GM20000 (cell line): ENCODE measurements at places on chromosomes 13 and 19.
A peak's percentile ranks its signal among the peaks of the same experiment; 100 is the strongest.

DNA sequence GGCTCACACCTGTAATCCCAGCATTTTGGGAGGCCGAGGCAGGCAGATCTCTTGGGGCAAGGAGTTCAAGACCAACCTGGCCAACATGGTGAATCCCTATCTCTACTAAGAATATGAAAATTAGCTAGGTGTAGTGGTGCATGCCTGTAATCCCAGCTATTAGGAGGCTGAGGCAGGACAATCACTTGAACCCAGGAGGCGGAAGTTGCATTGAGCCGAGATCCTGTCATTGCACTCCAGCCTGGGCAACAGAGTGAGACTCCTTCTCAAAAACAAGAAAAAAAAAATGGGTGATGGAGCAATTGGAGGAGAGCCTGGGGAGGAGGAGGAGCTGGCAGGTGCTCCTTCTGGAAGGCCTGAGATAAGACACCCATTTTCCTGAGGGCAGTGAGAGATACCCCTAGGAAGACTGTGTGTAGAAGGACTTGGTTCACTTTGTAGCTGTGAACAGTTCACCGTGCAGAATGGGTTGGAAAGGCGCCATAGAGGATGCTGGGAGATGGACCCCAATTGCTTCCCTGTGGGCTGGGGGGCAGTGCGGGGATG lies 8.7 kb upstream of the CARM1 start:
- no peak for DNase-seq

GRCh38 chr13:42280537-42280936 lies 8.6 kb downstream of the AKAP11 start:
- DNase-seq = no peak

DNA sequence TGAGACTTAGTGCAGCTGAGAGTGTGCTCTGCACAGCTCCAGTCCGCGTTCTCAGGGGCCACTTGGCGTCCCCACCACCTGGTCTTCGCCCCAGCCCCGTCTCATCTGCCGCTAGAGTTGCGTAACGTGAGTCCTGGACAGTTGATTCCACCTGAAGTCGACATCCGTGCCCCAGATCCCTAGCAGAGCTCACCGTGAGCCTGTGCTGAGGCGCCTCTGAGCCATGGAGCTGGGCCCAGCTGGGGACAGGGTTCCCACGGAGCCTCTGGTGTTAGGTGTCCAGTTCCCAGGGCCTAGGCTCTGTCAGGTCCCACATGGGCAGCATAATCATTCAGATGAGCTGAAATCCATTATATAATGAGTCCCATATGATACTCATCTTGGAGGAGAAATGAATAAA lies 147.1 kb upstream of the SOX1 start:
- DNase-seq = no peak

DNA sequence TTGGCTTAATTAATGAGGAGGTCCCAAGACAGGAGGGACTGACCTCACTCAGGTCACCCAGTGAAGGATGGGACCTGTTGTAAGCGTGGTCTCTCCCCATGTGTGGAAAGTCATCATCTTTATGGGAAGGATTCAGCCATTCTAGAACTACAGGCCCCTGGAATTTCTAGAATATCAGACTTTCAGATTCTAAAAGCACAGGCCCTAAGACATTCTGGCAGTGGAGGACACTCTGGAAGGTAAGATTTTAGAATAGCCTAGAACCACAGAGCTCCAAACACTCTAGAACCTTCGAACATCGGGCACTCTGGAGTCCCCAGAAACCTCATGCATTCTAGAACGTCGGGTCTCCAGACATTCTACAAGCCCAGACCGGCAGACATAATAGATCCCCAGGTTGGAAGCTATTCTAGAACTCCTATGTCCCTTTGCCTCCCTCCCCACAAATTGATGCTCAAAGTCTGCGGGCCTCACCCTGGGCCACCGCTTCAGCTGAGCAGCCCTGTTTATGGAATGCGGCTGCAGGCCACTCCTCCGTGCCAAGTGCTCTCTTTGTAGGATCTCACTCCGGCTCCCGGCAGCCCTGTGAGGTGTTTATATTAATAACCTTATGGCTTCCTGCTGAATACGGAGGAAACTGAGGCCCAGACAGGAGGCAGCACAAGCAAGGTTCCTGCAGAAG lies 1.9 kb upstream of the KLK15 start:
- DNase-seq = no peak

DNA sequence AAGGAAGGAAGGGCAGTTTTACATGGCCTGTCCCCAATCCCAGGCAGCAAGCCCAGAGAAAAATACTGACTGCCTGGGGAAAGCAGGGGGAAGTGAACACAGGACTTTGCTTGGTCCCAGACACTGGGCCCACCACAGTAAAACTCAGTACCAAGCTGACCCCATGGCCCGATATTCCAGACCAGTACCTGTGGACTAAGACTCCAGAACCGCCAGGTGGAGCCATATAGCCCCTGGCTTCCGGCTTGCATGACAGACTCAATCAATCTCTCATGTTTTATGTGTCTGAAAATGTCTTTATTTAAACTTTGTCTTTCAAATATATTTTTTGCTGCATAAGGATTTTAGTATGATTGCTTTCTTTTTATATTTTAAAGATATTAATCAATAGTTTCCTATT lies 767.9 kb upstream of the SLITRK6 start:
- DNase-seq = no peak

DNA sequence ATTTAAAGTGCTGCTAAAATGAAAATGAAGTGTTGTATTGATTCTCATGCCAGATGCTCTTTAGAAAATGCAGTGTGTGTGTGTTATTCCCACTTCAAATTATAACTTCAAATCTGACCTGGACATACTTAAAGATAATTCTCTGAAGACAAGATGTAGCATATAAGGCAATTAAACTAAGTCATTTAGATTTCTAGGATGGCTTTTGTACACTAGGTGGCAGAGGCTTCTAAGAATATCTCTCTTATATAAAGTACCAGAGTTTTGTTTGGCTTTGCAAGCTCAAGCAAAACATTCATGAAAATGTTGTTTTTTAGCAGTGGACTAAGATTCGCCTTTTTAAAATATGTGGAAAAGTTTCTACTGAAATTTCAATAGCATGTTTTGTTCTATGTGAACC lies 407.2 kb downstream of the GPC5 start:
- no peak for DNase-seq

DNA sequence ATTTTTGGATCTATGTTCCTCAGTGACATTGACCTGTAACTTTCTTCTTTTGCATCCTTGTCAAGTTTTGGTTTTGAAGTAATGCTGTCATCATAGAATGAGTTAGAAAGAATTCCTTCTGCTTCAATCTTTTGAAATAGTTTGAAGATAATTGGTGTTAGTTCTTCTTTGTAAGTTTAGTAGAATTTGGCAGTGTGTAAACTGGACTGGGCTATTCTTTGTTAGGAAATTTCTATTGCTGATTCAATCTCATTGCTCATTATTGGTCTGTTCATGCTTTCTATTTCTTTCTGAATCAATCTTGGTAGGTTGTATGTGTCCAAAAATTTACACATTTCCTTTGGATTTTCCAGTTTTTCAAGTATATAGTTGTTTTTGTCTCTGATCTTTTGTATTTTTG lies 101.7 kb upstream of the SPRY2 start:
- no peak for DNase-seq

DNA sequence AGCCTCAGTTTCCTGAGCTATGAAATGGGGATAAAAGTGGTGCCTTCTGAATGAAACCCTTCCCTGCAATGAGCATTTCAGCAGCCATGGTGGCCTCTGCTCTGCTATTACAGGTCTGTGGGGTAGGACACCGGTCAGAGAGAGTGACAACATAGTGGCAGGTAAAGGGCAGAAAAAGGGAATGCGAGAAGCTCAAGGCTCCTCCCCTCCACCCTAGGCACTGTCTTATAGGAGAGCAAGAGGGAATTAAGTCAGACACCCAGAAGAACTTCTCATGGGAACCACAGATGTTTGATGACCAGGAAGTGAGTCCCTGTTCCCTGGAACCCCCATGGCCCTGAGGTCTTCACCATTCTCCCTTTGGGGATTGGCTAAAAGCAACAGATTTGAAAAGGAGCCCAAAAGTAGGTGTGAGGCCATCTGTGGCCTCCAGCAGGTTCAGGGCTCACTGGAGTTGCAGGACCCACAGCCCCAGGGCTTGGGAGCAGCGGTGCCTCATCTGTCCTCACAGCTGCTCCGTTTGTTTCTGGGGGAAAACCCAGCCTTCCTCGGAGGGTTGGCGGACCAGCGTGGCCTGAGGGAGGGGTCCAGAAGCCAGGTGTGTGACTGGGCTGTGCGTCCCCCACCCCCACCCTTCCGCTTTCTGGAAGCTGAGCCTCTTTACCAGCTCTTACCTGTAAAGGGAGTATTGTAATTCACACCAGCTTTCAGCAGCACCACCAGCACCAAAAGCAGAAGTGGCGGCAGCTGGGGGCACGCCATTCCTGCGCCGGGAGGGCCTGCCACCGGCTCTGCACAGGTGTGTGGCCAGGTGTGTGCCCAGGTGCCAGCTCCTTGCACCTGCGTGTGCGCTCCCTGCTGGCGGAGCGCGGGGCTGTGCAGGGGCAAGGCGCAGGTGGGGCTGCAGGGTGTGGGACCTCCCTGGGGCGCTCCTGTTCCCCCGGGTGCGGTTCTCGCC lies 19.4 kb downstream of the IQCN start:
- no peak for DNase-seq

GRCh38 chr19:38386971-38387549 lies 774 bp downstream of the GGN start:
- peak; percentile 52 for DNase-seq

- no peak for DNase-seq
These were observed 214.6 kb upstream of the HTR2A start for GRCh38 chr13:47111499-47111898.

DNA sequence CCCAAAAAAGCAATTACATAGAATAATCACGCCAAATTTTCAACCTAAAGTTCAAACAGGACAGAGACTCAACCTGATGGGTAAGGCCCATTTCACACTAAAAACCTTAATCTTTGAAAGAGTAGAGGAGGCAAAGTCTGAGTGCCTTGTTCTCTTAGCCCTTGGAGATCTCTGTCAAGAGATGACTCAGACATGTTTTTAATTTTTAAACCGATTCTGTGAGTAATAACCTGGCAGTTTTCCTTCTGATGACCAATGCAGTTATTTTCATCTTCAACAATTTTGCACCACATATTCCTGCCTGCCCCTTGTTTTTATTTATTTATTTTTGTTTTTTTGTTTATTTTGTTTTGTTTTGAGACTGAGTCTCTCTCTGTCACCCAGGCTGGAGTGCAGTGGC lies 11.5 kb upstream of the TNFSF9 start:
- DNase-seq = no peak

DNA sequence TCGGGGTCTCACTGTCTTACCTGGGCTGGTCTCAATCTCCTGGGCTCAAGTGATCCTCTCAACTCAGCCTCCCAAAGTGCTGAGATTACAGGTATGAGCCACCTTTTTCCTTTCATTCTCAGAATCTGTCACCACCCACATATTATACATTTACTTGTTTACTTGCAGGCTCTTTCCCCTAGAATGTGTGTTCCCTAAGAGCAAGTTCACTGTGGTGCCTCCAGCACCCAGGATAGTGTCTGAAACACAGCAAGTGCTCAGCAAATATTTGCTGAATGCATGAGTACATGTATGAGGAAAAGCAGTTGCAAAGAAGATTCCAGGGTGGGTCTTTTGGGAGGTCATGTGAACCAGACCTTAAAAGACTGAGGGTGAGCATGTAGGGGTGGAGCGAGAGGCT lies 96.8 kb downstream of the RGCC start:
- no peak for DNase-seq

DNA sequence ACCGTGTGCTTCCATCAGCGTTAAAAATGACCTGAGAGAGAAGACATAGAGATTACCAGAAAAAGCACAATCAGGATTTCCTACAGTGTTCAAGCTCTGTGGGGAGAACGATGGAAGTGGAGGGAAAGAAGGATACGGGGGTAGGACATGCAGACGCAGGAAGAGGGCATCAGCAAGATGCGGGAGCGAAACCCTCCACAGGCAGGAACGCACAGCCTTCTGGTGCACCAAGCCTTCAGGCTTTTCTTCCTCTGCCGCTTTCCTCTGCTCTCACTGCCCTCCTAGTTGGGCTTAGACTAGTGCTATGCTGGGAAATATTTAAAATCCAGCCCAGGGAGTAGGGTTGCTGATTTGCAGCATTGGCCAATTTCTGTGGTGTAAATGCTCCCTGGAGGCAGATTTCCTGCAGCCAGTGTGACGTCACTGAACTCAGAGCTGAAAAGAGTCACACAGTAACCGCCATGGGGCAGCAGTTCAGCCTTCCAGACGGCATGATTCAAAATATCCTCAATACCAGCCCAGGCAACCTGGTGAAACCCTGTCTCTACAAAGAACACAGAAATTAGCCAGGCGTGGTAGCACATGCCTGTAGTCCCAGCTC lies 205.1 kb upstream of the SOX1 start:
- no peak for DNase-seq

GRCh38 chr13:50152224-50152623 lies 137.0 kb downstream of the KCNRG start:
- no peak for DNase-seq

DNA sequence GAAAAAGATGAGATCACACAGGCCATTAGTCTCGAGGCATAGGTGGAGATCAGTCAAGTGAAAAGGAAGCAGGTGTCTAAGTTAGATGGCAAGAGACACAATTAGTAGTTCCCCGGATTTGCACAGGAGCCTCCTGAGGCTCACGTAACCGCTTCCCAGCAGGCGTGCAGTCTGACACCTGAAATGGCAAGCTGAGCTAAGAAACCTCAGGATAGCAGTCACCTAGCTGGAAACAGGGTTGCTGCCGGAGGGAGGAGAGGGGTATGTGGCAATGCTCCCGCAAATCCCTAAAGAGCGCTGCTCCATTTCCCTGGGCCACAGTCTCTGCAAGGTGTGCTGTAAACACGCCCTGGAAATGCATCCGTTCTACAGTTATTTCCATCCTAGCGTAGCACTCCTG lies 1151.0 kb downstream of the DIAPH3 start:
- DNase-seq = no peak

DNA sequence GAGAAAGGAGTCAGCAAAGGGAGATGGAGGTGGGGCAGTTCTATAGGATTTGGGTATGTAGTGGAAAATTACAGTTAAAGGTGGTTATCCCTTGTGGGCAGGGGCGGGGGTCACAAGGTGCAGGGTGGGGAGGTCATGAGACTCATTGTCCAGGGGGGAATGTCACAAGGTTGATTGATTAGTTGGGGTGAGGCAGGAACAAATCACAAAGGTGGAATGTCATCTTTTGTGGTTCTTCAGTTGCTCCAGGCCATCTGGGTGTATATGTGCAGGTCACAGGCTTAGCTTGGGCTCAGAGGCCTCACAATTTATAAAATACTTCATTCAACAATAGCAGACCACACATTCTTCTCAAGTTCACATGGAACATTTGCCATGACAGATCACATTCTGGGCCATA lies 109.6 kb downstream of the ATP11A start:
- DNase-seq = no peak

DNA sequence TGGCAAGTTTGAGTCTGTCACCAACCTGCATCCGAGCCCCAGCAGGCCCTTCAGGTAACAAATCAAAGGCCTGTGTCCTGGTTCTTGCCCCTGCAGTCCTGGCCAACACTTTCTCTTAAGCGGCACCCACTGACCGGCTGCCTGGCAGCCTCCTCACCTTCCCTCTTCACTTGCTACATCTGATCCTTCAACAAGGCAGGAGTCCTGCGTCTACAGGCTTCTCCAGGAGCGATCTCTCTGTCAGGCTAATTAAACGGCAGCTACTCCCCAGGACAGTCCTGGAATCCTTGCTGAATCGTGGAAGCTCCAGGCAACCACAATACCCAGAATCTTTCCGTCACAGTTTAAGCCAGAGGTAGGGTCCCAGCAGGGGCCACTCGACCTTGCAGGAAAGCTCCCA lies 41.1 kb upstream of the GAS6 start:
- no peak for DNase-seq

GRCh38 chr19:56594783-56595547 lies at the start of gene ZNF71:
TSS of gene ZNF71 (plus strand) at chr19:56595302. CDS start at chr19:56601559, 6,257 bp downstream.
- peak; percentile 97 for DNase-seq

GRCh38 chr19:46085888-46086287 lies 38.6 kb downstream of the IGFL3 start:
- DNase-seq = no peak
